ENCODE measurements at places on chromosomes 6 and 20.

DNA sequence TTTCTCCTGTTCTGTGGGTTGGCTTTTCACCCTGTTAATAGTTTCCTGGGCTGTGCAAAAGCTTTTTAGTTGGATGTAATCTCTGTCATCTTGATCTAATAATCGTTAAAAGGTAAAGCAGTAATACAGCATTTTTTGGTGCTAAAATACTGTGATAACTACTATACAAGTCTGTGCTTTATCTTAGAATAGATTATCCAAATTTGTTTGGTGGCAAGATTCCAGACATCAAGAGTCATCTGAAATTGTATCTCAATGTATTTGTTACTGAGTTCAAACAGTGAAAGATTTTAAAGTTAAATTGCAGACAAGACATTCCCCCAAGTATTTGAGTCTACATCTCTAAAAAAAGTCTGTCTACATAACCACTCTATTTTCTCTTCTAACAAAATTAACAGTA, 18.8 kb downstream of the TBPL1 start:
- DNase-seq, result no peak

GRCh38 chr6:135479601-135480000, 17.9 kb downstream of the AHI1 start:
- DNase-seq, result no peak

- no peak for DNase-seq
Observed at GRCh38 chr6:41200901-41201763, at the start of gene TREML2. Gene TREML2 (minus strand): TSS chr6:41201149. CDS start chr6:41201008, 141 bp downstream.

- no peak for DNase-seq
Observed at GRCh38 chr20:1567392-1568162, 10.1 kb upstream of the SIRPD start.

DNA sequence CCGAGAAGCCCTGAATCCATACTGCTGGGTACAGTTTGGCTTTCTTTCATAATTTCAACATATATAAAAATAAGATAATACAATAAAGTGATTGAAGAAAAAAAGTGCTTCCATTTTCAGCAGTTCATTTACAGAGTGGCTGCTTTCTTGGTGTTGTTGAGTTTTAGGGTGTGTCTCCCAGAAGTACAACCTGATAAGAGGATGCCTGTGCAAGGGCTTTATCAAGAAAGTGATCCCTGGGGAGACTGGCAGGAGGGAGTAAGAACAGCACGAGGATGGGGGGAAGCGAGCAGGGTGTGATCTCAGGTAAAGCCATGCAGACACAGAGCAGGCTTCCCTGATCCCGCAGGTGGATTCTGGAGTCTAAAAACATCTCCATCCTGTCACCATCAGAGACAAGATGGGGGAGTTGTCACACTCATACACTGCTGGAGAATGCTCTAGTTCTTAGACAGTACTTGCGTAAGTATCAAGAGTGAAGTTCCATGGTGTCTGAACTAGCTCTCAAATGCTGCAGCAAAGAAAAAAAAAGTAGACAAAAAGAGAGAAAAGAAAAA, 395.9 kb downstream of the CDH26 start:
- no peak for DNase-seq

GRCh38 chr6:7215798-7216231, 97.2 kb downstream of the SSR1 start:
- DNase-seq, result no peak

- no peak for DNase-seq
Observed at GRCh38 chr6:67694127-67694526, 941.0 kb upstream of the ADGRB3 start.

DNA sequence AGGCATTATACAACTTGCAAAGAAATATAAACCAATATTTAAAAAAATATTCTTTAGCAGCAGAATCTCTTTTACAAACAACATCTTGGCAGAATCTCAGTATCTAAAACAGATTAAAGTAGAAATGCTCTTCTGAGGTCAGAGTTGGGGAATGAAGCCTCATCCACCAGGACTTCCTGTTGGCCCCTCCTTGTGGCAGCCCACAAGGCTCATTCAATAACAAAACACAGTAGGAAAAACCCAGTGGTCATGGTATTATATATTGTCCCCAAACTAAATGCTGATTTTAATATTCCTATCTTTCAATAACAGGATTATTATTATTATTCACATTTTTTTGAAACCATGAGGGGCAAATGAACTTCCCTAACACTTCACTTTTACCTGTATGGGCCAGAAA, 368.6 kb downstream of the BTBD9 start:
- DNase-seq, result no peak

GRCh38 chr6:34248198-34248726, 544 bp downstream of the SMIM29 start:
- peak; percentile 38 for DNase-seq

GRCh38 chr6:43627008-43627825, 1.8 kb downstream of the GTPBP2 start:
- no peak for DNase-seq

Measured in anterior cingulate cortex (tissue), 58 donors.